ENCODE measurements at places on chromosomes 7 and 10.

- DNase-seq: no peak
These were observed 90.4 kb upstream of the MYO3A start for GRCh38 chr10:25843551-25844170.

DNA sequence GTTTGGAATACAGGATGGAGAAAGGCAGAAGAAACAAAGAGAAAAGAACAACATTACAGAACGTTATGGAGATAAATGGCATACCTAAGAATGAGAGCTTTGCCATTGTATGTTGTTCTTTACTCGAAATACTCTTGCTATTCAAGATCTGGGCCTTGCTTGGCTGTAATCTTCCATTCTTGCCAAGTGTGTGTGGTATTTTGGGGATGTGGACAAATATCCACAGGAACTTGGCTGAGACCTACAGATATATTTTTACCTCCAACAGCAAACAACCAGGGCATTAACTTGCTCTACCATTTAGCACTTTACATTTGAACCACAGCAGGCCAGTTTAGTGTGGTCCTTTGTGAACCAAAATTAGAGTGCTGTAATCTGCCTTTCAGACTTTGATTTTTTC, 76.3 kb downstream of the DKK1 start:
- no peak for DNase-seq

DNA sequence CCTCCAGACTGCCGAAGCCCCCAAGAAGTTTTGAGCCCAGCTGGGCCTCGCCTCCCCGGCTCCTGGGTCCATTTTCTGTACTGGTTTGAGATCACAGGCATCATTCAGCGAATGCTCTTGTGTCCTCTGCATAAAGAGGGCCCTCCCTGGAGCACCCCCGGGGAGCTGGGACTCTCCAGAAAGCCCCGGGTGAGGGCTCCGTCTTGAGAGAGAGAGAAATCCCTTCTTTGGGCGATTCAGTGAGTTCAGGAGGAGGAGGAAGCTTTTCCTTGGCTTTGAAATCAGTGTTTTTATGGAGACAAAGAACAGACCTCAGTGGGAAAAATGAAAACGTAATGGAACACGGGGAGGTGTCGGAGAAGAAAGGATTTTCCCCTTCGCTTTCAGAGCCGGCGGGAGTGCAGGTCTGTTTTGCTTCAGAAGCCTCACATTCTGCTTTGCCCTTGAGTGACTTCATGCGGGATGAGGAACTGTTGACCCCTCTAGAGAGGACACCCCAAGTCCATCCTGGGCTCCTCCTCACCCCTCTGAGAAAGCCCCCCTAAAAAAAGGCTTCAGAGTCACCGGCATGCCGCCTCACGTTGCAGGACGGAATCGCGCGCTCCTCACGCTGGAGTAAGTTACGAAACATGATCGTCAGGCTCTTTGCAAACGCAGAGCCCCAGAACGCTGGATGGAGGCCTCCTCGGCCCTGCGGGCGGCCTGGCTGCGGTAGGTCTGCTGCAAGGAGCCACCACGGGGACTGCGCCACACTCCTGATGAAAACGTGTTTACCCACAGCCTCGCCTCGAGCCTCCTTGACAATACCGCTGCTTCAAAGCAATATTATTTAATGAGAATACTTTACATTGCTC, 8.5 kb upstream of the AP5Z1 start:
- DNase-seq: no peak

DNA sequence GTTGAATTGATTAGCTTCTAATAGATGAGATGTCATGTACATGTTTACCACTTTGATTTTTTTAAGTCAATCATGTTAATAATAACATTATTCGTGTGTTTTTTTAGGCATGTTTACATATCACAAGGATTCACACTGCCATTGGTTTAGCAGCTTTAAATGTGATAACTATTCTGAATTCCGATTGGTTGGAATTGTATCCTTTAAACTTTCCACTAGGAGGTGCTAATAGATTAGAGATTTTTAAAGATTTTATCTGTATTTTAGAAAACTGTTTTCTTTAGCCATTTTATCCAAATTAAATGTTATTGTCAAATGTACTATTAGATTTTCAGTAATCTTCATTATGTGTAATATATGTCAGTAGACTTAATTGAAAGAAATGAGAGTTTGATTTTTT, 83.2 kb downstream of the HECTD2 start:
- DNase-seq: no peak

DNA sequence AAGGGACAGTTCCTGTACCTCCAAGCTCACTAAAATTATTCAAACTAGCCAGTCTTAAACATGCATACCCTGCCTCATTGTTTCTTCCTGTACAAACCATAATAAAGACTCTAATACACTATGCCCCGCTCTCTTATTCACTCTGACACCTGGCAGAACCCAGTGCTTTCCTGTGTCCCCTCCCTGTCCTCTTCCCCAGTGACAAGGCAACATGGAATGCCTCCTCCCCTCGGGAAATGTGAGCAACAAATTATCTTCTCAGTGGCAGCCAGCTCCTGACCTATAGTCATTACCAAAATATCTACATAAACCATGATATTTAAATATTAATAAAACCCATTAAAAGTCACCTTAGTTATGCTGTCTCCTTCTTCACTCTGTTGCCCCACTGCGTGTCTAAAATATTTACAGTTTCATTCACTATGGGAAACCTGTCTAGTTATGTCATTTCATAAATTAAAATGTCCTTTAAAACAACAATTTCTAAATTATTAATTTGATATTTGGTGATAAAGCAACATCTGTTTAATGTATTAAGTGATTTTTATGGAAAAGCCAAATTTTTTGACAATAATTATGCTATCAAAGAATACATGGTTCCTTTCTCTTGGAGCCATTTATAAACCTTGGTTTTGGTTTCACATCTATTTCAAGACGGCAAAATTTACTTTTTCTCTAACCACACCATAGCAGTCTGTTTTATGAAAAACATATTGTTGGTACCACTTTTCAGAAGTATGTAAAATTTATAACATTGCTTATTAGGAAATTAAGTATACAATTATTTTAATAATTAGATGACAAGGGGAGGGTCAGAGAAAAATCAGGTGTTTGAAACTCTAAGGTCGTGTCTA, 1355.2 kb downstream of the XPNPEP1 start:
- no peak for DNase-seq

DNA sequence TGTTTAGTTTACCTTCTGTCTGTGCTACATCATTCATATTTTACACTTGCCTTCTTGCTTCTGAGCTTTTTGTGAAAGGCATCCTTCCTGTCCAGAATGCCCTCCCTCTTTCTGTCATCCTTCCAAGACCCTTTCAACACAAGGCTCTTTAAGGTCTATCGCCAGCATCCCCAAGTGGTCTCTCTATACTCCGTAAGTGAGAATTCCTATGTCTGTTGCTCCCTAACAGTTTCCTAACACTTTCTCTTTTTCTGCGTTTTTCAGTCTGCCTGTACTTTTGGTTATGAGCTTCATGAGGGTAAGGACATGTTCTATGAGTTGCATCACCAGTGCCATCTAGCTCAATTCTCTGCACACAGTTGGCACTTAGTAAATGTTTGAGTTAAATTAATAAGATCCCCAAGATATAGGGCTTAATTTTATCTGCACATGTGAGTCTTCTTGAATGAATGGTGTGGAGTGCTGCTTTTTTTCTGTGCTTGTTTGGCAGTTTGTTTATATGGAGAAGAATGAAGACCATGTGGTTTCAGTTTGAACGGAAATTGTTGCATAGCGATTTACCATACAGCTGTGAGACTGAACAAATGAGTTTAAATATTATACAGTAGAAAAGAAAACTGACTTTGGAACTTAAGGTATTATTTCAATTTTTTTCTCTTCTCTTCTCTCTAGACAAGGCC, 29.4 kb downstream of the RABGEF1 start:
- no peak for DNase-seq

- DNase-seq: no peak
These were observed 84.9 kb upstream of the LRRN3 start for GRCh38 chr7:111006040-111006439.

DNA sequence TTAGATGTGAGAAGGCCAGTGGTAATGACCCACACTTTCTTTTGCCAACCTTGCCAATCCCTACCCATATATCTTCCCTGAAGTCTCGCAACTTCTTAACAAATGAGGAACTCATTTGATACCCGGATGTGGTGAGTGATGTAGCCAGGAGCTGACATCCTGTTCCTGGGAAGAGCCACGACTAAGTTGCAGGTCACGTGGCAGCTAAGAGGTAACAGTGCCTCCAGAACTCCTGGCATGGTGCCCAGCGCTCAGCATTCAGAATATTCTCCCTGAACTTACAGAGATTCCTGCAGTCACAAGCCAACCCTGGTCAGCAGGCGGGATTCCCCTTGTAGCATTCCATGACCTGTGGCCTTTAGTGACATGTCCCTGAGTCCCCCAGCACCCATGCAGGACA, 282.5 kb downstream of the GALNT17 start:
- no peak for DNase-seq

GRCh38 chr10:102195296-102195870, 30.7 kb upstream of the ELOVL3 start:
- DNase-seq: no peak
